ENCODE measurements at places on chromosomes 16 and 17.

GRCh38 chr17:83128306-83129240, 49.2 kb downstream of the METRNL start:
- no peak for DNase-seq

- no peak for DNase-seq
Observed at GRCh38 chr17:46770439-46770817, 48.1 kb downstream of the WNT3 start.

GRCh38 chr16:780296-780695, 7.9 kb downstream of the RPUSD1 start:
- no peak for DNase-seq

GRCh38 chr16:55906123-55906522, 30.9 kb upstream of the CES5A start:
- DNase-seq = no peak

- no peak for DNase-seq
Observed at GRCh38 chr17:65297384-65297783, 160.2 kb downstream of the RGS9 start.

- no peak for DNase-seq
Observed at GRCh38 chr16:51540259-51540658, 389.2 kb upstream of the SALL1 start.
